ENCODE measurements at places on chromosomes 1 and 21.

DNA sequence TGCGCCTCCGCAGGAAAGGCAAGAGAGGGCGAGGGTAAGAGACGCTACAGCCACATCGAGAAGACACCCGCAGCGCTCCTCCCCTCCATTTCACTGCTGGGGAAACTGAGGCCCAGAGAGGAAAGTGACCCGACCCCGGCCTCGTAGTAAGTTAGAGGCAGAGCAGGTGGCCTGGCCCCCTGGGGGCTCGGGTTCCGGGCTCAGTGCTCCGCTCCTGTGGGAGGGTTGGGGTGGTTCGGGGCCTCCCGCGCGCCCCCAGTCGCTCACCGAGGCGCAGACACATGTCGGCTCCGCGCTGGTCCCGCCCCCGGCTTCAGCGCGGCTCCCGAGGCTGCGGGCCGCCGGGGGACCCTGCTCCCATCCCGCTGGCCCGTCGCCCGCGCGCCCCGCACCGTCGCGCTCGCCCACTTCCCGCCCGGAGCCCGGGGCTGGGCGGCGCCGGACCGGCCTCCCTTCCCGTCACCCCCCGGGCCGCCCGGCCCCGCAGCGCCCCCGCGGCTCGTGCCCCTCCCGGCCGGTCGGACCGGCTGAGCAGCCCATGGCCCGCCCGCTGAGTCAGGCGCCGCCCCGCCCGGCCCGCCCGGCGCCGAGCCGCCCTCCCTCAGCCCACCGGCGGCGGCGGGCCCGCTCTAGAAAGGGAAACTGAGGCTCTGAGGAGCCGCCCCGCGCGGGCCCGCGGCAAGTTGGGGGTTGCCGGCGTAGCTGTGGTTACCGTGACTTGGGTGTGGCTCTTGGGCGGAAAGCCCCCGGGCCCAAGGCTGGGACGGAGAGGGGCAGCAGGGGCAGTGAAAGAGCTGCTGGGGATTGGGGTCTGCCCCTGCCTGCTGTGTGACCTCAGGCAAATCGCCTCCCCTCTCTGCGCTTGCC, at the start of gene TMEM54:
Gene TMEM54 (minus strand): TSS at position 434 of the 867 bp plus-strand sequence. CDS start 151 bp downstream, at position 283.
- no peak for DNase-seq

DNA sequence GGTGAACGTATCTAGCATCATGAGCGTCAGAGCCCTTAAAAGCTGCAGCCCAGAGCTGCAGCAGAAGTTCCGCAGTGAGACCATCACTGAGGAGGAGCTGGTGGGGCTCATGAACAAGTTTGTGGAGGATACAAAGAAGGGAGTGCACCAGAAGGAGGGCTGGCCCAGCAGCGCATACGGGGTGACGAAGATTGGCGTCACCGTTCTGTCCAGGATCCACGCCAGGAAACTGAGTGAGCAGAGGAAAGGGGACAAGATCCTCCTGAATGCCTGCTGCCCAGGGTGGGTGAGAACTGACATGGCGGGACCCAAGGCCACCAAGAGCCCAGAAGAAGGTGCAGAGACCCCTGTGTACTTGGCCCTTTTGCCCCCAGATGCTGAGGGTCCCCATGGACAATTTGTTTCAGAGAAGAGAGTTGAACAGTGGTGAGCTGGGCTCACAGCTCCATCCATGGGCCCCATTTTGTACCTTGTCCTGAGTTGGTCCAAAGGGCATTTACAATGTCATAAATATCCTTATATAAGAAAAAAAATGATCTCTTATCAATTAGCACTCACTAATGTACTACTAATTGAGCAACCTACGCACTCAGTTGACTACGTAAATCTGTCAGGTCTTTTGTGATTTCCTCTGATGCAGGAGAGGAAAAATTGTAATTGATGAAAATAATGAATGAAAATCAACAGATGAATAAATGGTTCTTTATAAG, 2.8 kb downstream of the CBR1 start:
- no peak for DNase-seq

DNA sequence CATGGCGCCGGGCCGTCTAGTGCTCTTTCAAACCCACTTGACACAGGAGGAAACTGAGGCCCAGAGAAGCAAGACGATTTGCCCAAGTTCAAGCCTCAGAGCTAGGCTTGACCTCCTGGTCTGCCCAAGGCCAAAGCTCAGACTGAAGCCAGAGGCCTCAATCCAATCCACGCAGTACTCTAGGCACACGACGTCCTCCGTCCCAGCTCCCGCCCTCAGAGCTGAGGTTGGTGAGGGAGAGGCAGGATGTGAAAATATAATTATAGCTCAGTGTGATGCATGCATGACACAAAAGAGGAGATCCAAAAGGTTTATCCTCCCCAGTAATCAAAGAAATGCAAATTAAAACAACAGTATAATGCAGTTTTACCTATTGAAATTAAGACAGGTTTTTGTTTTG, 15.5 kb upstream of the ADGRB2 start:
- DNase-seq, result no peak

- no peak for DNase-seq
These were observed 20.7 kb upstream of the HRNR start for GRCh38 chr1:152244576-152245273.

DNA sequence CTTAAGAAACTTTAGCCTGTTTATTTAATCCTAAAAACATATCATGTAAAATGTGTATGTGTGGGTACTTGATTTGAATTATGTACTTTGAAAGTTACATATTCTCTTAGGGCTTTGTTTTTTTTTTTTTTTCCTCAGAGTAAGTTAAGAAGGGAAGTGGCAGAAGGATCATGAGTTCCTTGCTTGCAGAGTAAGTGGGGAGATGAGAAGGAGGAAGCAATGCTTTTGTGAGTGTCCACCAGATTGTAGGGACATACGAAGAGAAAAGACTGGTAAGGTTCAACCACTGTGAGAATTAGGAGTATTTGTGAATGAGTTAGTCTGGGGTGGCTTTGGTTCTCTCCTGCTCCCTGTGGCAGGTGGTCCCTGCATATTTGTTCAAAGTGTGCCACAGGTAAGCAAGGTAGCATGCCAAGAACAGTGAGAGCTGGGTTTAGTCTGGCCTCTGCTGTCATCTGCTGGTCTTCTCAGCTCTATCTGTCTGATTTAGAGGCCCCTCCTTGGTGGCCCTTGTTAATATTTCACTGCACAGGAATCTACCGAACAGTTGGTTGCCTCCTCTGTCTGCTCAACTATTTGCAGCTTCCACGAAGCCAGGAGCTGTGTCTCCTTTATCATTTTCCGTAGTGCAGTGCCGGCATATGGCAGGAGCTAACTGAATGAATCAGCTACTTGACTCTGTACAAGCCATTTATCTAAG, 9.5 kb downstream of the DNM3 start:
- DNase-seq, result no peak

- peak; percentile 80 for DNase-seq
These were observed at the start of gene FMO4 for GRCh38 chr1:171313835-171314320. FMO4 (plus strand) TSS chr1:171314183; CDS start chr1:171319826, 5,643 bp downstream.

DNA sequence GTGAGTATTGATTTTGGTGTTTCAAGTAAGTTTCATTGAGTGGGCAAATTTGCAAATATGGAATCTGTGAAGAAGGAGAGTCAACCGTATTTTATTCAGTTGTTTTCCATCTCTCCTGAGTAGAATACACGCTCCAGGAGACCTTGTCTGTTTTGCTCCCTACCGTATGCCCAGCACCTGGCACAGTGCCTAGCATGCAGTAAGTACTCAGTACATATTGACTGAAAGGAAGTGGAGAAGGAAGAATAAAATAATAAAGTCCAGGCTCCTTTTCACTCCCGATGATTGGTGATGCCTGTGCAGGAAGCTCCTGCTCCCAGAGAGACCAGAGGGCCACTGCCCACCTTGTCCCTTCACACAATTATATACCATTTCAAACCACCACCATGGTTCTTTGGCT, 59.4 kb upstream of the NEK2 start:
- DNase-seq, result no peak

DNA sequence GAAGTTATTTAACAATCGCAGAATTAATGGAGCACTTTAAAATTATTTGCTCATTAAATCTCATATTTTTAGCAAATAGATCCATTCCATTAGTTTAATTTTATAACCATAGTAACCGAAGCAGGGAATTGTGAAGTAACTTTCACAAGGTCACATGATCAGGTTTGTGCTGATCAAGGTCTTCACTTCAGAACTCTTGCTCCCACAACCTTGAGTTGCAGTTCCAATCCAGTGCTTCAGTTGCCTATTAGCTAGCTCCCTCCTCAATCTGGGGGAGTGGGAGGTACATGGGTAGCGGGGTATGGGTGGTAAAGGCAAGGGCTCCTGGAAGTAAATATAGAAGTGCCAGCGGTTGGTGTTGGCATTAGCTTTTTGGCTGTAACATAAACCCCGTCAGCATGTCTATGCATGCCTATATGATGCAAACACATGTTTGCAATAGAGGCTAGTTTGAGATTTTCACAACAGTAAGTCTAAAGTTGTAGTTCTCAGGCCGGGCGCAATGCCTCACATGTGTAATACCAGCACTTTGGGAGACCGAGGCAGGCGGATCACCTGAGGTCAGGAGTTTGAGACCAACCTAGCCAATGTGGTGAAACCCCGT, 5.8 kb downstream of the ATP5IF1 start:
- DNase-seq, result no peak

DNA sequence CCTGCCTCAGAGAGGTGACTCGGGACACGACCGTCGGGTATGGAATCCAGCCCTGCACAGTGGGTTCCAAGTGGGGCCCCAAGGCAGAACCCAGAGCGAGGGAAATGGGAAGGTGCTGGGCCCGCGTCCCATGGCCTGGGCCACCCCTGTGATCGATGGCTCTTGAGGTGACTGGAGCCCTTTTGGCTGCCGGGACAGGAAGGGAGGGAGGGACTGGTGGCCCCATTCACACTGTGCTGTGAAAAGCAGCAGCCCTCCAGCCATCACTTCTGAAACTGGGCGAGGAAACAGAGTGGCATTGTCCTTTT, 110.4 kb upstream of the IFFO2 start:
- no peak for DNase-seq

GRCh38 chr1:229124116-229124515, 146.8 kb upstream of the RAB4A start:
- DNase-seq, result no peak

GRCh38 chr1:218514689-218515088, 169.6 kb downstream of the TGFB2 start:
- no peak for DNase-seq

- no peak for DNase-seq
These were observed 179.6 kb upstream of the ESRRG start for GRCh38 chr1:216902669-216903381.

- no peak for DNase-seq
These were observed 124.0 kb upstream of the SPATA6 start for GRCh38 chr1:48596046-48596445.

- peak; percentile 49 for DNase-seq
These were observed 126.0 kb downstream of the NR5A2 start for GRCh38 chr1:200153277-200154055.

DNA sequence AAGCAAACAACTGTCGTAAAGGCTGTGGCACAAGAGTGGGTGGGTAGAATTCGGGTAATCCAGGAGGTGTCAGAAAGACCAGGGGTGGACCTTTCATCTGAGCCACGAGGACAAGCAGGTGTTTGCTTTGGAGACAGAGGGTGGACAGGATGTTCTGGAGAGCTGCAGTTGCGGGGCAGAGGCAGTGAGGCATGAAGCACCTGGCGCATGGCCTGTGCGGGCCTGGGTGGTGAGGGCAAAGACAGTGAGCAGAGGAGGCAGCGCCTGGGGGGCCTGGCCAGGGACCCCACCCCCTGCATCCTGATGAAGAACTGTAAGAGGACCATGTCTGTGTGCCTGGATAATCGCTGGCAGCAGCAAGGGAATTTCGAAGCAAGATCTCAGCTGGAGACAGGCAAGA, 24.9 kb downstream of the KIF26B start:
- DNase-seq, result no peak

- DNase-seq, result no peak
These were observed 10.0 kb upstream of the LEFTY2 start for GRCh38 chr1:225950905-225951497.

- no peak for DNase-seq
These were observed 10.9 kb upstream of the RWDD3 start for GRCh38 chr1:95223110-95223509.

DNA sequence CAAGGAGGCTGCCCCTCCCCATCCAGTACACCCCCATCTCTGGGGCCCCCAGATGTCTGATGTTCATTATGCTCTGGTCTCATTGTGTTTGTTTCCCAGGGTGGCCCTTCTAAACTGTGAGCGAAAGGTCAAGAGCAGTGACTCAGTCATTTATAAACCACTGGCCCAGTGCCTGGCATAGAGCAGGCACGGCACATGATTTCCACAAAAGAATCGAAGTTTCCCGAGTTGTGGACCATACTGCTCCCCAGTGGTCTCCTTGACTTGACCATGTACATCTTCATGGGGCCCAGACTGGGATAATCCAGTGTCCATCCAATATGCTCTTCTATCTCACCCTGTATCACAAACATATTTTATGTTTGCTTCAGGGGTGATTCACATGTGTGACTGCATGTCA, 153.3 kb downstream of the NR5A2 start:
- no peak for DNase-seq

DNA sequence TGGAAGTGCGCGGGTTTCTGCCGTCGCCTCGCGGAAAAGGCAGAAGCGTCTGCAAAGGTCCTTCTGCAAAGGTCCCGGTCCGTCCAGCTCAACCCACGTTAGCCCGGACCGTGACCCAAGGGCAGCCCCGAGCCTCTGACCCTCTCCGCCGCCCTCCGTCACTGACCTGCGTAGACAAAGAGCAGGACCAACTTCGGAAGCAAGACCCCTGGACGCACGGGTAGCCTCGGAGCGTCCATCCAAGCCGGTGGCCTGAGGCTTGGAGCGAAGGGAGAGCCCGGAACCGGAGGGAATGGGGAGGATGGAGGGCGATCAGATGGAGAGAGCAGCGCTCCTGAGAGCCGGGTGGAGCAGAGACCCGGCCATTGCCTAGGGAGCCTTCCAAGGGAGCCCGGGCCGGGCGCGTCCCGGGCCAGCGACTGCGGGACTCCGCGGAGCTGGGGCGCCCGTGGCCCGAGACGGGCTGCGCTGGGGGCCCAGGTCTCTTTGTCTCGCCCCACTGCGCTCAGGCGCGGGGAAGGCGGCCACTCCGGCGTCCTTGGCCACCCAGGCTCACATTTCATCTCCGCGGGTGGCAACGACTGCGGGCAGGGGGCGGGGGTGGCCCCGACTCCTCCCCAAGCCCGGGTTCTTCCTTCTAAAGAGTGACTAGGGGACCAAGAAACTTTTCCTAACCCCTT, at the start of gene CYYR1:
Gene CYYR1 (minus strand): TSS at position 585 of the 680 bp plus-strand sequence. CDS start 346 bp downstream, at position 239.
- DNase-seq, result no peak

- no peak for DNase-seq
These were observed 46.0 kb downstream of the MPZL1 start for GRCh38 chr1:167767761-167768160.

GRCh38 chr1:165254376-165254775, 102.1 kb downstream of the LMX1A start:
- no peak for DNase-seq

- no peak for DNase-seq
These were observed at the start of gene SLAMF6 for GRCh38 chr1:160522622-160523345. SLAMF6 (minus strand) TSS chr1:160523255; CDS start chr1:160523192, 63 bp downstream.
